ENCODE measurements at places on chromosomes 13 and 19.

- DNase-seq: no peak
Measured at GRCh38 chr19:49092686-49093085, 7.4 kb downstream of the SNRNP70 start.

- no peak for DNase-seq
Measured at GRCh38 chr13:74450525-74450845, 316.3 kb upstream of the KLF12 start.

DNA sequence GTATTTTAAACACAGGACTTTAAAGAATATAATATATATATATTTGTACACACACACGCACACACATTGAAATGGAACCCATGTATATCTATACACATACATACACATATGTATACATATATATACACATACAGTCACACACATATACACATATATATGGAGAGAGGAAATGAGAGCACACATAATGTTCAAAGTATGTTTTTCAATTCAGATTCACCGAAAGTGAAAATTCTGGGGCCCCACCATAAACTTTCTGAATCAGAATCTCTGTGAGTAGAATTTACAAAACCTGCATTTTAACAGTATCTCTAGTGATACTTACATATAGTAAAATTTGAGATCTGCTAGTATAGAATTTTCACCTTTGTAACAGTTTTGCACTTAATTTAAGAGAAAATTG, 60.4 kb upstream of the OBI1 start:
- no peak for DNase-seq

DNA sequence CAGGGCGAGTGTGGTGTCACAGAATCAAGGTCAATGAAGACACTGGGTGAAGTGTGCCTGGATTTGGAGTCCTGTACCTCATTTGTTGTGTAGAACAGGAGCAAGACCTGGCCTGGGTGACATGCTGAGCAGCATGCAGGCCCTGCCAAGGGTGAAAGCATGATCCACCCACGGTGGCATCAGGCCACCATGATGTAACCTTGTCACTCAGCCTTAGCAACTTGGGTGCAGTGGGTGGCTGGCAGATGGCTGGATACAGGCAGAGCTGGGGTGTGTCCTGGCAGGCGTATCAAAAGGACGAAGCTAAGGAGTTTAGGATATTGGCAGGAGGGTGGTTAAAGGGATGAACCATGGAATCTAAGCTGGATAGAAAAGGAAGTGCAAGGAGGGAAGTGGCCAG, 10.3 kb downstream of the THSD1 start:
- DNase-seq: no peak

DNA sequence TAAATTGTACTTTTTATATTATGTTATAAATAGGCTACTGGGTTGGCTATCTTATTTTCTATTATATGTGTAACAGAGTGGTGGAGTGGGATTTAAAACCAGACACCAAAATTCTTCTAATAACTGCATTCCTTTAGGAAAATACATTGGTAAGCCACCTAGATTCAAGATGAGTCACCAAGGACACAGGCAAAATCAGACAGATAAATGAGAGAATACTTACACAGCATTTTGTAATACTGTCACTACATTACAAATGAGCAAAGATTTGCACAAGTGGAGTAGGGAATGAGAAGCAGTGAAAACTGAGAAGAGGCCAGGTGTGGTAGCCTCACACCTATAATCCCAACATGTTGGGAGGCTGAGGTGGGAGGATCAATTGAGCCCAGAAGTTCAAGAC, 6.2 kb upstream of the SPART start:
- peak; percentile 52 for DNase-seq

DNA sequence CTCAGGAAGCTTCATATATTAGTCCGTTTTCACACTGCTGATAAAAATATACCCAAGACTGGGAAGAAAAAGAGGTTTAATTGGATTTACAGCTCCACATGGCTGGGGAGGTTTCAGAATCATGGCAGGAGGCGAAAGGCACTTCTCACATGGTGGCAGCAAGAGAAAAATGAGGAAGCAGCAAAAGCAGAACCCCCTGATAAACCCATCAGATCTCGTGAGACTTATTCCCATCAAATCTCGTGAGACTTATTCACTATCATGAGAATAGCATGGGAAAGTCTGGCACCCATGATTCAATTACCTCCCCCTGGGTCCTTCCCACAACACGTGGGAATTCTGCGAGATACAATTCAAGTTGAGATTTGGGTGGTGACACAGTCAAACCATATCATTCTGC, 23.1 kb downstream of the FLT3 start:
- DNase-seq: no peak
